DMS79 treated with DMSO at 0.1 percent for 48 hours (cell line): ENCODE measurements at places on chromosomes 6 and 20.

DNA sequence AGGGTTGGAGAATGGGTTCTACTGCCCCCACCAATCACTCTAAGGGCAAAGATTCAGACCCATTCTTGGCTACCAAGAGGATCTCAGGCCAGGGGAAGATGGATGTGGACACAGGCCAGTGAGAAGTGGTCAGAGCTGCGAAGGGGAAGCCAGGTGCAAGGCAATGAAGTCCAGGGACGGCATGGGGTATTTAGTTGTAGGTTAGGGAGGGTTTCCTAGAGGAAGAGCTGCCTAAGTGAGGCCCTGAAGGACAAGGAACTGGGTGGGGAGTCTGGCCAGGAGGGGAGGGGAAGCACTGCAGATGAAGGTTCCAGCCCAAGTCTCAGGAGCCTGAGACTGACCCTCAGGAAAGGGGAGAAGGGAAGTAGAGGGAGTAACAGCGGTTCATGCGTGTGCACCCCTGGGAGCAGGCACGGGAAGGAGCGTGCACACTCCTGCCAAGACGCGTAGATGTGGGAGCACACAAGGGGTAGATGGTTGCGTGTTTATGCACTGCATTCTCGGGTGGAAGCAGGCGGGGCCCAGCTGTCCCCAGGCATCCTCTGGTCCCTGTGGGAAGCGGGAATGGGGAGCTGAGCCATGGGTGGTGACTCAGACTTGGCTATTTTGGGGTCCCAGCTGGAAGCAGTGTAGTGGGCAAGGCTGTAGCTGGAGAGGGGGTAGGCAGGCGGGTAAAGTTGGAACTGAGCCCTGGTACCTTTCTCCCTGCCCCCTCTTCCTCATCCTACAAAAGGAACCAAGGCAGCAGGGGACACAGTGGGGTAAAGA is 3.3 kb downstream of the ACTL10 start:
- DNase-seq = no peak

DNA sequence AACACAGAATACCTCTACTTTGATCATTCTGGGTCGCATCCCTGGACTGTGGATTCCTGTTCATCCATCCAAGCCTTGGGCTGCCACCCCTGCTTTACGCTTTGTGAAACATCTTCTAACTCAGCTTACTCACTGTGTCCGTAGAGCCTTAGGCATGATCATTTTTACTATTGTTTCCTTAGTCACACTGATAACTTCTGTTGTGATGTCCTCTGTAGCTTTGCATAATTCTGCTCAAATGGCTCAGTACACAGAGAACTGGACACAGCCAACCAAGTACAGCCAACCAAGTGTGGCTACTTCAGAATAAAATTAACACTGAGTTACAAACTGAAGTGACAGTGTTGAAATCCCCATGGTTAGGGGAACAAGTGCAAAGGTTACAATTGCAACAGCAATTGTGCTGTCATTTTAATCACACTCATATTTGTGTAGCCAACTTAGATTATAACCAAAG is 8.6 kb upstream of the FKBP1A start:
- DNase-seq = no peak

- no peak for DNase-seq
Observed at GRCh38 chr6:112874881-112875280, 527.8 kb downstream of the RFPL4B start.

DNA sequence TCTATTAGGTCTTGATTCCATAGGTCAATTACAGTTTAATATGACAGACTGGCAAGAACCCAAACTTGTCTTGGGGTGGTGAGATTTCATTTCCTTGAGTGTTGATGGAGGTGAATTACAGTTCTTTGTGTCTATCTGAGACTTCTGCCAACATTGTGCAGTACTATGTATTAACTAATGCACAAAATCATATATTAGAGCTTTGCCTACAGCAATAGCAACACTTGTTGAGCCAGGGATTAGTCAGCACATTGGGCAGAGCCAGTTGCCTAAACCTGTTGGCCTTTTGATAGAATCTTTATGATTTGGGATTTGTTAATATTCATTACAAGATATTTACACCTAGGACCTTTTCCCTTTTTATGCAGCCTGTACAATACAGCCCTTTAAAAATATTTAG is 135.3 kb upstream of the CENPW start:
- no peak for DNase-seq

DNA sequence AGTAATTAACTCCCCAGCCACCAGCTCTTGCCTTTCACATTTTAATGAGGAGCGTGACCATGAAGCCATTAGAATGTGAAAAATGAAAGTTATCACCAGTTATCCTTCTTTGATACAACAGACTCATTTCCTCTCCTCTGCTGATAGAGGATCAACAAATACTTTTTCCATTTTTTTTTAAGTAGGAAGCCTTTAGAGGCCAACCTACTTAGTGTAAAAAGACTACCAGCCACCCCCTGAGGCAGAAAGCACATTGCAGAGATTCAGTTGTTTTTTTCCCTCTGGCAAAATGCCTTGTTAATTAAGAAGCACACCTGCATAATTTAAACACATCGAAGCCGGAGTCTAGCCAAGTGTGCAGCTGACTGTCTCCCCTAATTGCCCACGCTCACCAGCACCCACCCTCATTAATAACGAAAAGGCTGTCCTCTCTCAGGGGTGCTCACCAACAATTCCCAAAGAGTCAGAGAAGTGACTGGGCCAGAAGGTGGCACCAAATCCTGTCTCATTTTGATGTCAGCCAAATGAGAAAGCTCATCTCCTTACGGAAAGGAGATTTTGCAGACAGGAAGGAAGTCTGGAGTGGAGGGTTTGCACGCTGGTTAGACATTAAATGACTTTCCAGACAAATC is 60.9 kb upstream of the MC3R start:
- DNase-seq = no peak

GRCh38 chr6:36230371-36230770 is 33.8 kb downstream of the BRPF3 start:
- DNase-seq = no peak

GRCh38 chr6:41942067-41942851 is 651 bp upstream of the CCND3 start:
- DNase-seq = no peak

- no peak for DNase-seq
Observed at GRCh38 chr6:97705568-97705967, 422.6 kb upstream of the MMS22L start.

DNA sequence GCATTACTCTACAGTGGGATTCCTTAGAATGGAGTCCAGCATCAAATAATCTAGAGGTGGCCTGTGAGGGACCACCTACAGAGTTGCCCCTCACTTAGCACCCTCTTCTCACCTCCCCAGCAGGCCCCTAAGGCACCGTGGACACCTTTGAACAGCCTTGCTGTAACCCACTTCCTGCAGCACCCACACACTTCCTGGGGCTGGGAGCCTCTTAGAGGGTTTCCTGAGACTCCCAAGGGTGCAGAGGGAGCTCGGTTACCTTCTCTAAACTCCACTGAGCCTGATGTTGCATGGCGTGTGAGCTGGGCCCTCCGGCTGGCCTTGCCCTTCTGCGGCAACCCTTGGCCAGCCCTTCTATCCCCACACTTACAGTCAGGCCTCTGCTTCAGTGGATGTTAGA is 7.3 kb upstream of the SIRPG start:
- DNase-seq = no peak

GRCh38 chr6:7300926-7301325 is 12.1 kb downstream of the SSR1 start:
- DNase-seq = no peak

GRCh38 chr6:22638320-22638719 is 69.0 kb downstream of the HDGFL1 start:
- DNase-seq = no peak

DNA sequence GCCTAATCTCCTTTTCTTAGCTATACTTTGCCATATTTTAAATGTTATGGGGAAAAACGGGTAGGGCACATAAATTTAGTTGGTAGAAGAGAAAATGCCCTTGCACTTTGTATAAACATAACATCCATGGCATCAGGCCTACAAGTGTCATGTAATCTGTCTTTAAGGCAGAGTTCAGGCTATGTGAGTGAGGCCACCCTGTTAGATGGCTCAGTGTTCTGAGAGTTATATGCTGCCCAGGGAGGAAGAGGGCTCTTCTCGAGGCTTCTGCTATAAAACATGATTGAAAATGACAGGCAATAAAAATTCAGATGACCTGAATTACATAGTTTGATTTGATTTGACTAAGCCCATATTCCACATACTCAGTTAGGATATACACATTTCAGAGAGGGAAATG is 553.6 kb upstream of the MAP3K7 start:
- no peak for DNase-seq

- DNase-seq = no peak
Observed at GRCh38 chr6:153624528-153624927, 414.5 kb upstream of the OPRM1 start.

- DNase-seq = no peak
Observed at GRCh38 chr6:76506808-76507207, 434.3 kb upstream of the IMPG1 start.

- no peak for DNase-seq
Observed at GRCh38 chr6:4491501-4492260, 284.5 kb upstream of the CDYL start.

GRCh38 chr6:52522151-52522626 is 54.7 kb downstream of the TRAM2 start:
- DNase-seq = no peak

DNA sequence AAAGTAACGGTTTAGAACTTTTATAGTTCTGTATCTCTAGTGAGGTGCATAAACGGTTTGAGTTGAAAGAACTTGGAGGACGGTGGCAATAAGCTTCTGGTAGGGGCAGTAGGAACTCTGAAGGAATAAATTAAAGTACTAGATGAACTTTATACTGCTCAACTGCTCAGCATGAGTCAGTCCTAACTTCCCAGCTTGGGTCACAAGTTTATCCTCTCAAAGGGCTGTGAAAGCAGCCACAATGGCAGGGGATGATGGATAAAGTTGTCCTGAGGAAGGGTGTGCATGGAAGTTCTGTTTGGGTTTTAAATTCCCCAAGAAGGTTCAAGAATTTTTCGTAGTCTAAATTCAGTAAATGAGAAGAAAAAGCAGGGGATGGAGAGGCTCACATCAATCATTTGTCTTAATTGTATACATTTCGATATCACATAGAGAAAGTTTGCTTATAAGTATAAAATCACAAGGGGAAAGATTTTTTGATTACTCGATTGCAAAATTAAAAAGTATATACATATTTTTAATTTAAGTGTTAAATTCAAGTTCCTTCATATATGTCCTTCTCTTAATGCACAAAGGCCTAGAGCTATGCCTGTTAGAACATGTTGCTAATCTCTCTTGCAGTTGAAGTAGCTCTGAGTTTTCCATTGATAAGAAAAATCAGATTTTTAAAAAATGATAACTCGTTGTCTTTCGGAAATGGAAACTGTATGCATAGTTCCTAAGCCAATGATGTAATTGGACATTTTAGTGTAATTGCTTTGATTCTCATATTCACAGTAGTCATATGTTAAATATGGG is 55.3 kb upstream of the JAG1 start:
- no peak for DNase-seq

- DNase-seq = no peak
Observed at GRCh38 chr6:90266905-90267621, 29.6 kb downstream of the BACH2 start.

DNA sequence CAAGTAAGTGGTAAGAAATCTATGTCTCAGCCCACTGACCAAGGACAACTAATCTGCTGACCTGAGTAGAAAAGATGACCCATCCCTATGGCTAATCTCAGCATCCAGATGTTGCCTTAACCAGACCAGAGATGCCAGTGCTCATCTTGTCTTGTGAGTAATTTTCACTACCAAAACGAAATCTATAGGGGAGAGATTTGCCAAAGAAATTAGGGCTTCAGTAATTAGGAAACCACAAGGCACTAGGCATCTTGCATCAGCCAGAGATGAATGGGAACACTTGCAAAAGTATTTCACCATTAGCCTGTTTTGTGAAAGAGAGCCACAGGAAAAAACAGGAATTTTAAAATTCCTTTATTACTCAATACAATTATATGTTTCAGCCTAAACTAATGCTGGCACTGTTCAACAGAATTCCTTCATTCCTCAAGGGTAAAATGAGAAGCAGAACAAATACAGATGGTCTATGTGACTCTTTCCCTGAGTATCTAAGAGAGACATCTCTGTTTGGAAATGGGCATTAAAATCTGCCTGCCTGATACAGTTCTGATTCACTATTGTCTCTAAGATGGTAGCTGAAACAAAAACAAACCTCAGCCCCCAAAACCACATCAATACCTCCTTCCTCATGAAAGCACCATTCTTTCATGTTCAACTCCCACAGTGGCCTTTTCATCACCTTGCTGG is 87.8 kb downstream of the GMDS start:
- DNase-seq = no peak

GRCh38 chr20:36571564-36572504 is 1.6 kb upstream of the TGIF2 start:
- DNase-seq = no peak

DNA sequence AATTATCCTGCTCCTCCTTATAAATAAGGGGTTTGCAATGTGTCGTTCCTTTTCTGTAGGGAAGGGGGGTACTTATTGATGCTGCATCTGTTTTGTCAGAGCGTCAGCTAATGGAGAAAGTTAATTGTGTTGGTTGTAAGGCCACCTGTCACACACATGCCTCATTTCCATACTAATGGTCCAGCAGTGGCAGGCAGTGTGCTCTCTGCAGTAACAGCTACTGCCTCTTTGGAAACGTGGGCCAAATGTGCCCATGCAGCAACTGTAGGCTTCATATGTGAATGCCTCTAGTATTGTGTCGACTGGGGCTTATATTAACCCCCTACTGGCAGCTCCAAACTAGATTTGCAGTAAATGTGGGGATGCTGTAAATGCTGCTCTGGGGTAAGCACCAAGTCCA is 56.3 kb upstream of the OLIG3 start:
- no peak for DNase-seq

DNA sequence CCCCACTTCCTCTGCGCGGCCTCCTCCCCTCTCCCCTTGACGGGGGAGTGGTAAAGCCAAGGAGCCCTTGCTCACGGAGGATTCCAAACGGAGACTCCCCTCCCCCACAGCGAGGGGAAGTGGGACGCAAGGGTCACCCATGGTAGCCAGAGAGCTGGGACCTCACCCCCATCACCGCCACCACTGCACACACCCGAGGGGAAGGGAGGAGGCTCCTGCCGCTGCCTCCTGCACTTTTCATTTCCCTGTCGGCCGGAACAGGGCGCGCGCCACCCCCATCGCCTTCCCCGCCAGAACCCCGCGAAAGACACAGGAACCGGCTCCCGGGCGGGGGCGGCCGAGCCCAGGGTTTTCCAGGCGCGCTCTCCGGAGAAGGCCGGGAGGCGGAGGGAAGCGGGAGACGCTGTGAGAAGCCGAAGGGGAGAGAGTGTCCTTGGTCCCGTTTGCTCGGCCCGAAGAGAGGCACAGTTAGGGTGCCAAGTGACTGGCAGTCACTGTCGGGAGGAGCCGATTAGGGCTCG is 789 bp downstream of the CCND3 start:
- no peak for DNase-seq

DNA sequence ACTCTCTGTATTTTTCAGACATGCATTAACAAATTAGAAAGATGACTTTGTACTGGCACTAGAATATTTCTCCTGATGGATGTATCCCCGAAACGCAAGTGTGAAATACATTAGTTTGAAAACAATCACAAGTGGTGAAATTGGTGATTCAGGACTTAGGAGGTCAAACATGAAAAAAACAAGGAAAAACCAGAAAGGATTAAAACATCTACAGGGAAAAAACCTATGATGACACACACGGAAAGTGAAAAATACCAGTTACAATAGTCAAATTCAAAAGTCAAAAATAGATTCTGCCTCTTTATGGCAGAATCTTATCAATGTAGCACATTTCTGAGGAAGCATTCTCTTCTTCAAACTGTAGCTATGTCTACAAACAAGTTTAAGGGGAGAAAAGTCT is 129.0 kb upstream of the SGK1 start:
- no peak for DNase-seq
